ENCODE measurements at places on chromosomes 2 and 18.
A peak's percentile ranks its signal among the peaks of the same experiment; 100 is the strongest.

GRCh38 chr2:240505910-240506309, 51.9 kb downstream of the ANKMY1 start:
- no peak for DNase-seq

DNA sequence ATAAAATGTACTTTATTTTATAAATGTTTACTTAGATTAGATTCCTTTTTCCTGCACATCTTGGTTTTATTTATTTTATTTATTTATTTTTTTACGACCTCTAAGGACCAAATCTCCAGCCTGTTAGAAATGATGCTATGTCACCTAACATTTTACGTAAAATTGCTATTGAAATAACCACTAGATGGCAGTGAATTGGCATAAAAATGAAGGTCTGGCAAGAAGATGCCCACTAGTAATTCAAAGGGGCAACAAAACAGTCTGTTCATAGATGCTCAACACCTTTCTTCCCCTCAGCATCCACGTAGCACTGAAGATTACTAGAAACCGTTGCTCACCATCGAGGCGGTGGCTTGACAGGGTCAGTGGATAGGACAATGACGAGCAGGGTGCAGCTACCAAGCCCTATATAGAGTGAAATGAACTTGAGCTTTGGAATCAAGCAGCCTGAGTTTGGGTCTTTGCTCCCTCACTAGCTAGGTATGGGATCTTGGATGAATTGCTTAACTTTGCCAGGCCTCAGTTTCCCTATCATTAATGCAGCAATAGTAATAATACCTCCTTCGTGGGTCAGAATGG, 128.7 kb upstream of the L3MBTL4 start:
- DNase-seq = no peak

DNA sequence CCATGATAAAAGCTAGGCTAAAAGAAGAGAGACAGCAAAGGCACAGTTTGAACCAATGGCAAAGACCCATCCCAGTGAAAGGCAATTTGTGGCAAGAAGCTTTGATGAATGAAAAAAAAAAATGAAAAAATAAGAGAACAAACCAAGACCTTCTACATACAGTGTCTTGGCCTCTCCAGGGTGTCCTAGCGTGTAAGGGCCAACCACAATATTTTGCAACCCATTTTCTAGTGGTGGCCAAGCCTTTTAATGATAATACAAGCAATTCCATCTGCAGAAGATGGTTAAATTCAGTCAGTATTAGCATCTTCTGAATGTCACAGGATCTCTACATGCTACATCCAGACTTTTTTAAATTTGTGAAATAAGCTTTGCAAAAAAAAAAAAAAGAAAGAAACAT, 270.4 kb downstream of the LRATD1 start:
- DNase-seq = no peak

- DNase-seq = no peak
Observed at GRCh38 chr2:186592137-186592875, 2.5 kb downstream of the ITGAV start.

GRCh38 chr2:175981551-175981950, 20.5 kb downstream of the LNPK start:
- no peak for DNase-seq

DNA sequence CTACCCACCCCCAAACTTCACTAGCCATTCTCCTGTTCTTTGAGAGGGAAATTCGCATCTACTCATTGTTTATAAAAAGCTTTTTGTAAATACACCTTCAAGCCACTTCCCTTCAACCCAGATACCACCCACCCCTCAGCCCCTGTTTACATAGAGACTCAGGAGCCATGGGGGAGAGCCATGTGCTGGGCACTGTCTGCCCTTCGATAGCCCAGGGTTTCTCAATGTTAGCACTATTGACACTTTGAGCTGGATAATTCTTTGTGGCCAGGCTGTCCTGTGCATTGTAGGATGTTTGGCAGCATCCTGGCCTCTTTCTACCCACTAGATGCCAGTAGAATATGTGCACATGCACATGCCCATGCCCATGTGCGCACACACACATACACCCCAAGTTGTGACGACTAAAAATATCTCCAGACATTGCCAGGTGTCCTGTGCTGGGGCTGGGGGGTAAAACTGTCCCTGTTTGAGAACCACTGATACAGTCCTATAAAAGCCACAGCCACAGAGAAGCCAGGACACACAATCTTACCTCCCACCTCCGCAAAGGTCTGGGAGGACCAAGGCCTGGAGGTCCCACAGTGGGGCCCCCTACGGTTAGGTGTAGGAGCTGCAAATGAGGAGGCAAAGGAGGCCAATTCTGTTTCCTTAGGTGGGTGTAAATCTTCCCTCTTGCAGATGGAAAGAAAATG, 44.5 kb upstream of the ASPRV1 start:
- no peak for DNase-seq

GRCh38 chr2:157194097-157194688, 63.3 kb upstream of the GALNT5 start:
- no peak for DNase-seq

GRCh38 chr2:230715201-230715600, 2.6 kb downstream of the CAB39 start:
- DNase-seq = peak; percentile 13

GRCh38 chr18:5585653-5586052, 41.9 kb upstream of the EPB41L3 start:
- DNase-seq = no peak

DNA sequence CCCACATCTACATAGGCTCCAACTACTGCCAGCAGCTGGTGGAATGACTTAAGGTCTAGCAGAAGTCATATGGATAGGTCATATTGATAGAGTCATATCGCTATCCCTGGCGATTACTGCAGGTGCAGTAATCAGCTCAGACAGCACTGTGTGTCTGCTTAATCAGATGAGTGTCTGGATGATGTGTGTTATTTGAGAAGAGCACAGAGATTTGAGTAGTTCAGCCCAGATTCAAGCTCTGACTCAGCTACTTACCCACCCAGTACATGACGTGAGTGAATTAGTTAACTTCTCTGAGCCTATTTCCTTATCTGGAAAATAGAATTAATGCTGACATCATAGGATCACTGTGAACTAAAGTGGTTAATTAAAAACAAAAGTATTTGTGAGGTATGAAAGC, 78.9 kb downstream of the EHD3 start:
- no peak for DNase-seq

DNA sequence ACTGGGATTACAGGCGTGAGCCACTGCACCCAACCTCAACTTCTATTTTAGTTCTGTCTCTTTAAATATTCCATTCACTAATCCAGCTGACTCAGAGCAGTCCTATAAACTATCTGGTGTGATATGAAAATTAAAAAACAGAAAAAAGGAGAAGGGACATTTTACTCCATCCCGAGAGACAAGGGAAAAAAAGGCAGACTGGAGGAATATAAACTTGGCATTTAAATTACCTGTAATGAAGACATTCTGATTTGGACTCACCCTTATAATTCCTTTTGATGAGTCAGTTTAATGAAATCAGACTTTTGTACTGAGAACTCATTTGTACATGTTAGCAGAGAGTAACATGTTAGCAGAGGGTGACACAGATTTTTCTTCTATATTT, 74.8 kb upstream of the RIOK3 start:
- DNase-seq = no peak

GRCh38 chr2:238801791-238802190, 46.1 kb upstream of the TWIST2 start:
- DNase-seq = no peak

DNA sequence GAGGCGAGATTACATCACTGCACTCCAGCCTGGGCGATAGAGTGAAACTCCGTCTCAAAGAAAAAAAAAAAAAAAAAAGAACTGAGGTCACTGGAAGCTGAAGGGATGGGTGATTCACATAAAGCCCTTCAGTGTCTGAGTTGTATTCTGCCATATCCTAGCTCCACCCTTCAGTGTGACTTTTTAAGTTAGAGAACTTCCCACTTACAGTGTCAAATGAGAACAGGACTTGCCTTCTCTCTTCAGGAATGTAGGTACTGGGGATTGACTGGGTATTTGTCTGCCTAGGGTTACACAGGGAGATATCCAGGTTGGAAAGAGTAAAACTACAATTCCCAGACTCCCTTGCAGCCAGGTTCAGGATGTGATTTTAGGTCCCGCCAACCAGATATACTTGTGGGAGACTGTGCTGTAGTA, 37.9 kb downstream of the EHD3 start:
- DNase-seq = no peak

DNA sequence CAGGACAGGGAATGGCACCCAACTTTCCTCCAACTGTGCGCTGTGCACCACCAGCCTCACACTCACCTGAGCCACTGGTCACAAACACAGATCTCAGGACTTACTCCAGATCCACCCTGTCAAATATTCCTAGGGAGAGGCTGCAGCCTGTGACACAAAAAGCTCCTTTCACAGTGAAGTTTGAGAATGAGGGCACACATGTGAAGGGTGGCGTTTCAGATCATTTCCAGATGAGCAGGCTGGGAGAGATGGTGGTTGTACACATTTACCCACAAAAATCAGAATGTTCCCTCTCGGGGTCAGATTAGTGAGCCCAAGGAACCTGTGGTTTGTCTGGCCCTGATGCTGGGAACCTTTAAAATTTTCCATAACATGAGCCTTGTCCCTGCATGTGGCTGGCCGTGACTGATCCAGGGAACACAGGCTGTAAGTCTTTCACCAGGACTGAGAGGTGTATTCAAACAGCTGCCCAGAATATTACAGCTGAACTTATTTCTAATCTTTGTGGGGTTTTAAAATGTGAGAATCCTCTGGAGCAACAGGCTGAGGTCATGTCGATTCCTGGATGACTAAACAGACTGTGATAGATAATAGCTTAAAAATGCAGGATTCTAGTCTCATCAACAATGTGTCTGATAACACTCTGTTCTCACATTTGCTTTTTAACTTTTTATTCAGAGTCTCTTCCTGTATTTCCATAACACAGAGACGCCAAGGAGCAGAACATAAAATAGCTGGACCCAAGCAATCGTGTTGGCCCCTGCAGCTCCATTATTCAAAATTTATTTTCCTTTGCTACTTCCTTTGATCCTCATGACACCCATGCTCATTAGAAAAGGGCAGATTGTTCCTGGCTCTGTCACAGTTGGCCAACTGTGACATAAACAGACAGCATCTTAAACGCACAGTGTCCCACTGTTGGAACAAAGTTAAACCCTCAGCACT, 35.5 kb downstream of the IL1R2 start:
- no peak for DNase-seq

GRCh38 chr2:129011466-129012061, 692.9 kb upstream of the HS6ST1 start:
- DNase-seq = no peak

- DNase-seq = no peak
Observed at GRCh38 chr2:161915121-161915520, 158.9 kb downstream of the DPP4 start.

- no peak for DNase-seq
Observed at GRCh38 chr2:32647180-32647651, 19.4 kb downstream of the TTC27 start.

DNA sequence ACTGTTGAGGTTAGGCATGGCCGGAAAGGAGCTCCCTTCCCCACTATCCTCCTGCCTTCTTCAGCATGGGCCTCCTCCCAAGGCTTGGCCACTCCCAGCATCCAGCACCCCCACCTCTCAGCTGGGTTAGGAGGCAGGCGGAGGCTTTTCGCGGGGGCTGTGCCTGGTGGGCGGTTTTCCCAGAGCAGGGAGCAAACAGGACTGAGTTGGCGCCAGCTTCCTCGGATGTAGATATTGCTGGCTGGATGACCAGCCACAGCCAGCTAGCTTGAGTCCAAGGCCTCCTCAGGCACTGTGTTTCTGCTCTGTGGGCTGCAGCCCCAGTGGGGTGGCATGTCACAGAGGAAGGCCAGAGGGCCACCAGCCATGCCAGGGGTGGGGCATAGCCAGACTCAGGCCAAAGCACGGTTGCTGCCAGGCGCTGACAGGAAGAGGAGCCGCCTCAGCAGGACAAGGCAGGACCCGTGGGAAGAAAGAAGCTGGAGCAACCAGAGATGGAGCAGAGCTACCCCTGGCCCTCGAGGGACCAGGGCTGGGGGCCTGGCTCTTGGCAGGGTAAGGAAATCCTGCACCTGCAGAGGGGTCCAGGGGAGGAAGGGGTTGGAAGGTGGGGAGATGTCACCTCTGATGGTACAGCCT, at the start of gene TCF23:
TSS of gene TCF23 (plus strand) at position 204 of the 639 bp plus-strand sequence. CDS start at position 334, 130 bp downstream.
- no peak for DNase-seq

DNA sequence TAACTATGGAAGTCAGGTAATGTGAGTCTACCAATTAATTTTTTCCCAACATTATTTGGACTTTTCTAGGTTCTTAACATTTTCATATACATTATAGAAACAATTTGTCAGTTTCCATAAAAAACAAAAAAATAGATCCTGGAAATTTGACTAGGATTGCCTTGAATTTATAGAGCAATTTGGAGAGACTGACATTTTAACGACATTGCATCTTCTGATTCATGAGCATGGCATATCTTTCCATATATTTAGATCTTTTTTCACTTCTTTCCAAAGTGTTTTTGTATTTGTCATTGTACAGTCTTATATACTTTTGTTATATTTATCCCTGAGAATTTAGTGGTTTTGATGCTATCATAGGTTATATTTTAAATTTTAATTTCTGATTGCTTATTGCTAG, 42.0 kb downstream of the ANKRD12 start:
- no peak for DNase-seq

- DNase-seq = no peak
Observed at GRCh38 chr2:237725661-237726060, 72.9 kb upstream of the RBM44 start.

- DNase-seq = no peak
Observed at GRCh38 chr2:191593622-191594385, 84.1 kb upstream of the NABP1 start.

DNA sequence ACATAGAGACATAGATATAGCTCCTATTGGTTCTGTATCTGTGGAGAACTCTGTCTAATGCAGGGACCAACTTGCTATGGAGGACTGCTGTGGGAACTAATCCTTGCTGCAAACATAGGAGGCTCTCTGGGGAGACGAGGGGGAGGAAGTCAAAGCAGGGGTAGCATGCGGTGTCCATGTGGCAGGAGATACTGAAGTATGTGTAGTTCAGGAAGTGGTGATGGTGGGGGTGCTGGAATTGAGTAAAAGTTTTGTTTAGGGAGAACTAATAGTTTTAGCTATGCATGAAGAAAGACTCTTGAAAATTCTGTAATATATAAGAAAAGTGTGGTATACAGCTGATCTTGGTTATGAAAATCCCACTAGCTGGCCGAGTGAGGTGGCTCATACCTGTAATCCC, 62.0 kb downstream of the ANKRD44 start:
- peak; percentile 34 for DNase-seq

DNA sequence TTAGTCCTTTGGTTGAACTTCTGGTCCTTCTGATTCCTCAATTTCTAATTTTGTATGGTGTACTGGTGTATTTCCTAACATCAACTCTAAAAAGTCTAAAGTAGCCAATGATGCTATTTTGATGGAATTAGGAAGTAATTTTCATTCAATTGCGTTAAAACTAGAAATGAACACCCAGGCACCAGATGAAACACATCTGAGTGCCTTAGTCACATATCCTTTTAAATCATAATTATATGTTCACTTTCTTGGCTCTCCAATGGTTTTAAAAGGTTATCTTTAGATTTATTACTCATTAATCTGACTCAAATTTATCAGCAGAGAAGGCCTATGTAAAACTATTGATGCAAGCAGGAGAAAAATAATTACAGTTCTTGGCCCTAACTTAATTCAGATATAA, 119.7 kb downstream of the GAREM1 start:
- no peak for DNase-seq

GRCh38 chr2:8677646-8678592, 3.9 kb upstream of the ID2 start:
- peak; percentile 31 for DNase-seq
